Germinal center (tissue), 1 donor: ENCODE measurements at places on chromosomes 4 and X.

DNA sequence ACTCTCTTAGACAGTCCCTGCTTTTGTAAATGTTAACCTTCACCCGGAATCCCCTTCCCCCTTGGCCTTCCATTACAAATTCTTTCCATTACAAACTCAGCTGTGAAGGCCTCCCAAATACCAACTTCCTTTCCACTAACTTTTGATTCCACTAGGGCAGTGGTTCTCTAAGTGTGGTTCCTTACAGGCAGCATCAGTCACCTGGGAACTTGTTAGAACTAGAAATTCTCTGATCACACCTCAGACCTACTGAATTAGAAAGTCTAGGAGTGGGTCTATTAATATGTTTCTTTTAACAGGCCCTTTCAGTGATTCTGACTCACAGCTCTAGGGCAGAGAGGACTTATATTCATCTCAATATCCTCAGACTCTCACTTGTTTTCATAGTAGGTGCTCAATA is 19.0 kb upstream of the MRPL1 start:
- DNase-seq: no peak

GRCh38 chr4:176614793-176615192 is 177.9 kb downstream of the VEGFC start:
- no peak for DNase-seq

DNA sequence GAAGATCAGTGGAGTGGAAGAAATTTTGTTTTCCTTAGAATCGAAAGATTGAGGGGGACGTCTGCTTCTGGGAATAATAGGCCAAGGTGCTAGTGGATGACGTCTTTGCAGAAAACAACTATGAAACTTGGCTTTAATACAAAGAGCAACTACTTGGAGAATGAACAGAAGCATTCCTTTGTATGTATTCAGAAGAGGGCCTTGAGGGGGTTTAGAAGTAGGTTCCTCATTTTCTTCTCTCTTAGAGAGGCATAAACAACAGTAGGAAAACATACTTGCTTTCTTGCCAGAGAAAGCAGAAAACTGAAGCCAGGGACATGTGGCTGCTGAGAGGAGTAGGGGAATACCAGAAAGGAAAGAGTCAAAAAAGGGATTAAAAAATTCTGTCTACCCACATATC is 167.8 kb downstream of the ZNF330 start:
- DNase-seq: no peak

DNA sequence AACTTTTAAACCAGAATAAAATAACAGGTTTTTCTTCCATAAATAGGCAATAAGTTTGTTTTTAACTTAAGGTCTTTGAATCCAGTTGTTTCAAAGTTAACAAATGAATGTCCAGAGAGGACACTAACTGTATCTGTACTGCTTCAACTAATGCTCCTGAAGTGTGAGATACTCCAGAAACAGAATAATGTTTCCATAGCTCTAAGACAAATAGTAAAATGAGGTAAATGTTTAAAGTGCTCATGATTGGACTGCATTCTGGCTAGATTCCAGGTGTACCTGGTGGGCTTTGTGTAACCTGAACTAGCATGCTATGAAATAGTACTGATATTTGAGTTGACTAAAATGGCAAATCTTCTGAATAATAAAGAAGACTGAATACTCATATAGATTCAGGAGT is 51.7 kb downstream of the METTL14 start:
- no peak for DNase-seq

DNA sequence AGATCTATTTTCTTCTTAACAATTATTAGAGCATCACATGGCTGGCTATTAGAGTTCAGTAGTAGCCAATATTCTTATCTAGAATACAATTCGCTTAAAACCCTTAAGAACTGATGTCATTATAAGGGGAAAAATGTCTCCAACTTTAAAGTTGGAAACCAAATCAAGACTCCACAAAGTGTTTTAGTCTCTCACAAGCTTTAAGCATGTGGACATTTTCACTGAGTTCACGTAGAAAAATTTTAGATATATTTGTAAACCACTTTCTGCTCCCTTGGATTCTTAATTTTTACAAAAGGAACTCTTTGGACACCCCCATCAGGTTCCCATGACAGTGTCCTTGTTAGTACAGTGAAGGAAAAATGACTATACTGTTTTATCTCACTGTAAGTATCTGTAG is 123.9 kb upstream of the NAP1L5 start:
- DNase-seq: no peak

DNA sequence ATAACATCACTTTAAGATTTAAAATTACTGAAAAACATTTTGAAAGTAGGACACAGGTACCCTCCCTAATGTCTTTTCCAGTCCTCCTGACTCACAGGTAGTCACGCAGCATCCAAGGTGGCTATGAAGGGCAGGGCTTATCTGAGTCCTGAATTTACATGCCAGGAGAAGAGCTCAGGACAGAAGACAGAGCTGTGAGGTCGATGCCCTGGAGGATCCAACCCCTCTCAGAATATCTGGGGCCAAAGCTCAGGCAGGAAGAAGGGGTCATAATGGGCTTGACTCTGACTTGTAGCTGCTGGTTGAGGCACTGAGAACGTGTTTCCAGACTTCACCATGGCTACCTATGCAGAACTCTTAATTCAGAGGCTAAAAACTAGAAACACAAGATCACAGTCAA is 177.5 kb downstream of the AASDH start:
- no peak for DNase-seq

GRCh38 chrX:40087425-40088298 is 10.1 kb downstream of the BCOR start:
- DNase-seq: no peak

- no peak for DNase-seq
These were observed 109.0 kb downstream of the UCHL1 start for GRCh38 chr4:41365681-41366080.

GRCh38 chrX:148567229-148567628 is 66.8 kb downstream of the AFF2 start:
- DNase-seq: no peak

- DNase-seq: no peak
These were observed 80.2 kb downstream of the DIAPH2 start for GRCh38 chrX:96764864-96765263.

DNA sequence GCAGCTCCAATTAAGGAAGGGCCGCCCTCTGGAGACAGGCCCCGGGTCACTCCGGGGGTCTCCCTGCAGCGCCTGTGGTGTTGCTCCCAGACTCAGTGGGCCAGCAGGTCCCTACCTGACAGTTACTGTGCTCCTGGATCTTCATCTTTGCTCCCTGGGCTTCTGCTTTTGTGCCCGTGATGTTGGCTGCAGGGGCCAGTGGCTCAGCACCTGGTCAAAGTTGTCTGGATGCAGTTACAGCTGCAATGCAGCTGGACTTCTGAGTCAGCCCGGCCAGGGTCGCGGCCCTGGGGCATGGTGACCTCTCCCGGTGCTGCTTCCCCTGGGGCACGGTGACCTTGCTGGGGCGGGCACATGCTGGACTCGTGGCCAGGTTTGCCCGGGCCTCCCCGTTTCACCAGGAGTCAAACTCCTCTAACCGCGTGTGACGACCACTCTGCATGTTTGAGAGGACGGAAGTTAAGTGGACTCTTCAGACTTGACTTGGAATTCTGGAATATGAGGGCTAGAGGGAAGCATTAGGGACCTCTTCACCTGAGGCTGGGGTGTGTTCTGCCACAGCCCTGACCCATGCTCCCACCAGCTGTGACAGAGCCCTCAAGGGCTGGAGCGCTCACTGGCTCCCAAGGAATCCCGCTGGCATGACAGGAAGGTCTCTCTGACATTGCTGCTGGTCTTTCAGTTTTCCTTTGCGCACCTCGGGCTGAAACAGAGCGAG is 3.7 kb downstream of the CTAG2 start:
- DNase-seq: no peak

DNA sequence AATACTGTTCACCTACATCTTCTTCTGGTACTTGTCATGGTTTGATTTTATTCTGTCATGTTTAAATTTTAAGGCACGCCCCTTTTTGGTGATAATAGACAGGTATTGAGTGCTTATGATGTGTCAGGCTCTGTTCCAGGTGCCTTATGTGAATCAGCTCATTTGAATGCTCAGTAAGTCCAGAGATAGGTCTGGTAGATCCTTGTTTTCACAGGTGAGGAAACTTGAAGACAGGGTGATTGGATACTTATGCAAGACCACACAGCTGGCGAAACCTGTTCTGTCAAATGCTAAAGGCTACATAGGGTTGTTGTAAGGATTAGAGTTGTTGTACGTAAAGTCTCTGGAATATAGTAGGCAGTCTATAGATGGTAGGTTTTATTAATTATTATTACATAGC is 9.6 kb upstream of the SLC25A14 start:
- no peak for DNase-seq

DNA sequence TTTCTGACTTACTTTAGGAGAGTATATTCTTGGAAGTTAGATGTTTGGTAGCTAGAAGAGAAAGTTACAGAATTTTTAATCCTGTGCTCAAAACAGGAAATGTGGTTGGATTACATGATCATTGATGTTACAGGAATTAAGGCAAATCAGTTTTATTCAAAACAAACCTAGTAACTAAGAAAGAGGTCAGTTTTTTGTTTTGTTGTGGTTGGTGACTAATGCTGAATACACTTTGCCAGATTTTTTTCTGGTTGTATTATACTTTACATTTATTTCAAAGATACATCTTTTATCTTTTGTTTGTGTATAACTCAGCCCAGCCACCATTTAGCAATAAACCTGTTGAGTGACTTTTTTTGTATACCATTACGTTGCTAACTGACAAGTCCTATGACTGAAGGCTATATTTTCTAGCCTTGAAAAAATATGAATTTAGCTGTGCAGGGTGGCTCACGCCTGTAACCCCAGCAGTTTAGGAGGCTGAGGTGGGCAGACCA is 116.7 kb downstream of the KLHL8 start:
- DNase-seq: no peak

DNA sequence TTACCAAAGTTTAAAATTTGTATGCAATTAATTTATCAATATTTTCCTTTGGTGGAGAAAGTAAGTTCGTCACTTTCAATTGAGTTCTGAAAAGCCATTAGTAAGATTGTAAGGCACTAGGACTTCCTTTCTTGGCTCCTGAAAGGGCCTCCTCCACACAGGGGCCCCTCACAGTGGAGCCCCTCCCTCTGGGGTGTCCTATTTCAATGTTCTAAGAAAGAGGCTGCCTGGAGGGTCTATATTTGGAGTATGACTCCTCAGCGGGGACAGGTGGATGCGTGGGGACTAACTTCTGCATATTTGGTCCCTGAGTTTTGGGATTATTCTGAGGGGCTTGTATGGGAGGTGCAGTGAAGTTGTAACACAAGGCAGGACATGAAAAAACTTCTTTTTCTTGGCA is 1.6 kb upstream of the ARMCX4 start:
- no peak for DNase-seq

GRCh38 chr4:139461022-139461628 is 7.2 kb downstream of the RAB33B start:
- no peak for DNase-seq

- DNase-seq: no peak
These were observed 43.3 kb downstream of the CRLF2 start for GRCh38 chrX:1169189-1169588.
